ENCODE measurements at places on chromosomes 6 and 20.

GRCh38 chr20:62618611-62619529 lies 23.4 kb upstream of the SLCO4A1 start:
- peak; percentile 35 for DNase-seq

GRCh38 chr6:157607317-157608109 lies 215.5 kb upstream of the SNX9 start:
- no peak for DNase-seq

DNA sequence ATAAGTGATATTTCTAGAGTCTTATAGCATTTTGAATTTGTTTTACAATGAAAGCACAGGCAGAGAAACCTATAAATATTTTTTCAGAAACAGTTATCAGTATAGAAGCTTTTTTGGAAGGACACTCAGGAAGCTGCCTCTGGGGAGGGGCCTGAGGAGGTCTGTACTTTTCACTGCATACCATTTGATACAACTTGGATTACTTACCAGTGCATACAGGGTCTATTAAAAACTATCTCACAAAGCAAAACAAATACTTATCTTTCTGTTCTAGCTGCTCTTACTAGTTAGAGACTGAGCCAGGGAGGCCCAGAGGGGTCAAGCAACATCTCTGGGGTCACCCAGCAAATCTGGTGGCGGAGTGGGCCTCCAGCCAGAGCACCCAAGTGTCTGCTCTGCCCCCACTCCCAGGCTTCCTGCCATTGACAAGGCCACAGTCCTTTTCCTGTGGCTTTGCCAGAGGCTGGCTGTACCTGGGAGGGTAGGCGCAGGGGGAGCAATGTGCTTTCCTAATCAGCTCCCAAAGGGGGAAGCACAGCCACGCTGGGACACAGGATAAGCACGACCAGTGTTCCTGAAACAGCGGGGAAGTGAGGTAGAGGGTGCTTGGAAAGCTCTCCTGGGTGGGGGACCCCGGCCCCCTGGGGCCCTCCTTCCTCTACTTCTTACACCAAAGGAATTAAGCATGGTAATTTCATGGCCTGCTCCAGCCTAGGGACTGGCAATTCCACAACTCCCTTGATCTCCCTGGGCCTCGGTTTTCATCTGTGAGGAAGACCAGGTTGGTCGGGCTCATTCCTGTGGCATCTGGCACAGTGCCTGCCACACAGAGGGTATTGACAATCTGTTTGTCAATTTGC lies 7.8 kb downstream of the TCF15 start:
- DNase-seq = no peak

DNA sequence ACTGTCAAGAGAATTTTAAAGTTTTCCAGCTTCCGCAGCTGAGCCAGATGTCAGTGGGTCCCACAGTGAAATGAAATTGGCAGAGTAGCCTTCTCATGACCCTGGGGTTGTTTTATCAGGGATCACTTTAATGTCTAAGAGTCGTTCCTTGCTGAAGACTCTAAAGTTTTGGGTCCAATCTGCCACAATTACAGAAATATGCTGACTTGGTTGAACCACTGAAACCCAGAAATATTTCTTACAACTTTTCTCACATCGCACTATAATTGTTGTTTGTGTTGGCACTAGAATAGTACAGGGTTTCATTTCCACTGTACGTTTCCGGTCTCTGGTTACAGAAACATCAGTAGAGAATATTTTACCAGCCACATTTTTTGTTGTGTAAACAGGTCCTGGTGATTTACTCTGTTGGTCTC lies 109.0 kb downstream of the HMGCLL1 start:
- no peak for DNase-seq

DNA sequence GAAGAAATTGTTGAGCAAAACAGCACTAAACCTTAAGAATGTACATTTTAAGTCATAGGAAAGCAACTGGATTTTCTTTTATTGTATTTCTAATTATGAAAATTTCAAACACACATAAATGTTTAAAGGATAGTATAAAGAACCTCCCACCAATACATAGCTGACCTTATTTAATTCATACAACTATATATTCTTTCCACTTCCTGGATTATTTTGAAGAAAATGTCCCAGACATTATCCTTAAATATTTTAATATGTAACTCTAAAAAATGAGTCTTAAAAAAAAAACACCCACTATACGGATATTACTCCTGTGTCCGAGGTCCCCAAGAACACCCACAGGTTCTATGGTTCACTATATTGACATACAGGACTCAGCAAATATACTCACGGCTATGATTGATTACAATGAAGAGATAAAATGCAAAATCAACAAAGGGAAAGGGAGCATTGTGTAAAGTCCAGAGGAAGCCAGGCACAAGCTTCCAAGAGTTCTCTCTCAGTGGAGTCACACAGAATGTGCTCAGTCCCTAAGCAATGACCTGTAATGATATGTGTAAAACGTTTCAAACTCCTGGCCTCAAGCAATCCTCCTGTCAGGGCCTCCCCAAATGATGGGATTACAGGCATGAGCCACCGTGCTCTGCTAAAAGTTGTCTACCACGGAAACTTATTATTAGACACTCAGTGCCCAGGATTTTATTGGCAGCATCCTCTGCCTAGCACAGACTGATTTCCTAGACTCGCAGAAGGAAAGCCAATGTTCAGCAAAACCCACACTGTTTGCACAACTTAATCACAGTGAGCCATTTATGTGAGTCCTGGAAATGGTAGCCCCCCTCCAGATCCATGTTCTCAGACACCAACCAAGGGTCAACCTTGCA lies 23.2 kb downstream of the GLYATL3 start:
- DNase-seq = no peak

DNA sequence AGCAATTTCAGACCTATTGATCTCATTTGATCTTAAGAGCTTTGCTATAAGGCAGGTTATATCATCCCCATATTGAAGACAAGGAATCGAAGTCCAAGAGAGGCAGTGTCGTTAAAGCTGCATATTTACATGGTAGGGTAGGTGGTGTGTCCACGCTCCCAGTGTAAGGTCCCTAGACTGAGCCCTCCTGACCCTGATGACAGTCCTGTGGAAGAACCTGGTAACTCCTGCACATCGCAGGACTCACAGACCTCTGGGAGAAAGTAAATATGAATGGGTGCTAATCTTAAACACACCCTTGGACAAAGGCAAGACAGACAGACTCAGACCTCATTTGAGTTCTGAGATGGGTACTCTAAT lies 602 bp upstream of the HLA-DPB1 start:
- DNase-seq = no peak

GRCh38 chr6:135222623-135223022 lies 41.5 kb downstream of the MYB start:
- no peak for DNase-seq

DNA sequence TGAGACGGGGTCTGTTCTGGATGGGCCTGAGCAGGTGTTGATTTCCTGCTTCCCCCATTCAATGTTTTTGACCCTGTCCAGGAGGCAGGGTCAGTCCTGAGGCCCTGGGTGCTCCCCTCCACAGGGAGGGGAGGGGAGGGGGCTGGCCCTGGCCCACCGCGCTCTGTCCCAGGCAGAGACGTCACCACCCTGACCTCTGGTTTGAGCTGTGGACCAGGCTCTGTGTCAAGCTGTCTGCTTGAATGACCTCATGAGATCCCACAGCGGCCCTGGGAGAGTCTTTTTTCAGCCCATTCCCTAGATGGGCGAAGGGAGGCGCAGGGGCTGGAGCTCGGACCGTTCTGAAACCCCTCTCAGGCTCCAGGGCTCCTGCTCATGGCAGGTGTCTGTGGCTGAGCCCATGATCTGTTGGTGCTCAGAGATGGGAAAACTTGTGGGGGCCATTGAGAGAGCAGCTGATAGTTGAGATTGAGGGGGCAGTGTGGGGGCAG lies 8.9 kb upstream of the LKAAEAR1 start:
- no peak for DNase-seq

- DNase-seq = no peak
These were observed 68.5 kb upstream of the SASH1 start for GRCh38 chr6:148273962-148274752.

DNA sequence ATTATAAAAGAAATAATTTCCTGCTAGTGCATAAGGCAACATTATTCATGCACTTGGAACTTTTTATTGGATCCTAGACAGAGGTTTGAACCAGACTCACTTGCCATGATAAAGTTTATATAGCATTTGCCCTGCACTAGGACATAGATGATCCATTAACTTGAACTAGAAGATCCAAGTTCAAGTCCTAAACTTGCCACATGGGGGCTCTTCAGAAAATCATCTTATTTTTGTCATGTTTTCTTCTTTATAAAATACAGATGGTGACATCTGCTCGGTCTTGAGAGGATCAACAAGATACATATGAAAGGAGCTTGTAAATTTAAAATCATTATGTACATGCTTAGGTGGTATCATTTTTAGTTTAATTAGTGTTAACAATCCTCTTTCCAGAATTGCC lies 94.5 kb downstream of the SIM1 start:
- DNase-seq = no peak

GRCh38 chr20:10047427-10047826 lies 12.6 kb downstream of the ANKEF1 start:
- DNase-seq = no peak

DNA sequence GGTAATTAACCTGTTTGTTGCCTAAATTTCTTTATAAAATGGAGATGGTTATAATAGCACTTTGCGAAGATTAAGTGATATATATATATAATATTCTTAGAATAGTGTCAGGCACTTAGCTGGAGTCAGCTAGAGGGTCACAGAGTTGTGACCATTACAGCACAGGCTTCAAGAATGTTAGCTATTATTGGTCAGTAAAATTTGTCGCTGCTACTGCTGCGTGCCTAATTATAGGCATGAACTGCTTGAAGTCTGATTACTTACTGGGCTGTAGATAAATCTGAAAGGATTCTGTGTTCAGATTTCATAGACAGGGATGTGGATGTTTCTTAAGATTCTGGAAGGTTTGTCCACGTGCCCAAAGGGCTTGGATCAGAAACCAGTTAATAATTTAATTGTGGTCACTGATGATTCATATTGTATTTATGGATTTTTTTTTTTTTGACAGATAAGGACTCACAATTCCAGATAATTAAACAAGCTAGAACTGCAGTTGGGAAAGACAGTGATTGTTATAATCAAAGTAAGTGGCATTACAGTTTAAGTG lies 4.7 kb downstream of the SNRNP48 start:
- DNase-seq = no peak

GRCh38 chr6:36160147-36160760 lies 29.9 kb downstream of the MAPK13 start:
- no peak for DNase-seq

GRCh38 chr20:51802170-51802751 lies at the start of gene SALL4:
Gene SALL4, minus strand, starts transcription at chr20:51802521. Its CDS starts 113 bp downstream, at chr20:51802408.
- DNase-seq = no peak

DNA sequence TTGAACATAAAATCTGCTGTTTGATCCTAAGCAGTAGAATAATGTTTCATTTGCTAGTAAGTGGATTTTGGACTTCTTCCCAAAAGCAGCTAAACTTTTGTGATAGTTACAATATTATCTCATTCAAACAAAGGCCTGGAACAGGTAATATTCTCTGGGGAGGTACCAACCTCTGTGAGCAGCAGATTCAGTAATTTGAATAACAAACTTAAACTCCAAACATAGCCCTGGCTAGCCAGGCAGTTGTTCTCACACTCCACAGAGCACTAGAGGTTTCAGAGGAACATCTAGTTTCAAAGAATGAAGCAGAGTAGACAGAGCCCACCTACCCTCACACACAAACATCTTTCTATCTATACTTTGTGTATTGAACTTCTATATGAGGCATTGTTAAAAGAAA lies 40.9 kb downstream of the LGSN start:
- DNase-seq = no peak

Data from CD4-positive, alpha-beta T cell treated with Interleukin-4 for 1 hour (primary cell).